Suppressor macrophage treated with lipopolysaccharide for 1 hour (primary cell): ENCODE measurements at places on chromosomes 3 and 15.

- peak; percentile 13 for DNase-seq
Observed at GRCh38 chr3:4643904-4644547, 150.9 kb downstream of the ITPR1 start.

- DNase-seq = peak; percentile 84
Observed at GRCh38 chr15:76140074-76140464, 80.3 kb downstream of the TMEM266 start.

DNA sequence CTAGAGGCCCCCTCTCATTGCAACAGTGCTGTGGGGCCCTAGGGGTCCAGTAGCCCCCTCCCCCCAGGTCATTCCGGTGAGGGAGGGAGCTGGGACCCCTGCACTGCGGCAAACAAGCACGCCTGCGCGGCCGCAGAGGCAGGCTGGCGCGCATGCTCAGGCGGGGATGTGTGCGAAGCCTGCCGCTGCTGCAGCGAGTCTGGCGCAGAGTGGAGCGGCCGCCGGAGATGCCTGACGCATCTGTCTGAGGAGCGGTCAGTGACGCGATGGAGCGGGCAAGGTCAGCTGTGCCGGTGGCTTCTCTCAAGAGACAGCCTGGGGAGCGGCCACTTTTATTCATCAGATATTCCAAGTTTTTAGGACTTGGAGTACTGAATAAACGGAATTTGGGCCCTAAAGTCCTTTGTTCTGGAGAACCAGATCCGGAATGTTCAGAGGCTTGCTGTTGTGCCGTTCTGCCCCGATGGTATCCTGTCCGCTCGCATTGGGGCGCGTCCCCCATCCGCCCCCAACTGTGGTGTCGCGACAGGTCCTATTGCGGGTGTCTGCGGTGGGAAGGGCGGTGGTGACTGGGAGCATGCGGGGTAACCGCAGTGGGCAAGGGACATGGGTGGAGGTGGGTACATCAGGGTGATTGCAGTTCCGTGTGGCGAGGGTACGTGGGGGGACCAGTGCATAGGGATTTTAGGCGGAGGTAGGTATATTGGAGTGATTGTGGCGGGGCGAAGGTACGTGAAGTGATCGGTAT, at the start of the genes SNRPN and SNURF:
SNRPN (plus strand) TSS at position 205 of the 748 bp plus-strand sequence. CDS start 19,467 bp downstream, outside the sequence.
SNURF (plus strand) TSS at position 205 of the 748 bp plus-strand sequence; CDS start at position 267, 62 bp downstream.
- DNase-seq = peak; percentile 76

- no peak for DNase-seq
Observed at GRCh38 chr3:130760922-130761321, 14.3 kb upstream of the PIK3R4 start.

- no peak for DNase-seq
Observed at GRCh38 chr3:194109192-194109863, 26.6 kb upstream of the HES1 start.

DNA sequence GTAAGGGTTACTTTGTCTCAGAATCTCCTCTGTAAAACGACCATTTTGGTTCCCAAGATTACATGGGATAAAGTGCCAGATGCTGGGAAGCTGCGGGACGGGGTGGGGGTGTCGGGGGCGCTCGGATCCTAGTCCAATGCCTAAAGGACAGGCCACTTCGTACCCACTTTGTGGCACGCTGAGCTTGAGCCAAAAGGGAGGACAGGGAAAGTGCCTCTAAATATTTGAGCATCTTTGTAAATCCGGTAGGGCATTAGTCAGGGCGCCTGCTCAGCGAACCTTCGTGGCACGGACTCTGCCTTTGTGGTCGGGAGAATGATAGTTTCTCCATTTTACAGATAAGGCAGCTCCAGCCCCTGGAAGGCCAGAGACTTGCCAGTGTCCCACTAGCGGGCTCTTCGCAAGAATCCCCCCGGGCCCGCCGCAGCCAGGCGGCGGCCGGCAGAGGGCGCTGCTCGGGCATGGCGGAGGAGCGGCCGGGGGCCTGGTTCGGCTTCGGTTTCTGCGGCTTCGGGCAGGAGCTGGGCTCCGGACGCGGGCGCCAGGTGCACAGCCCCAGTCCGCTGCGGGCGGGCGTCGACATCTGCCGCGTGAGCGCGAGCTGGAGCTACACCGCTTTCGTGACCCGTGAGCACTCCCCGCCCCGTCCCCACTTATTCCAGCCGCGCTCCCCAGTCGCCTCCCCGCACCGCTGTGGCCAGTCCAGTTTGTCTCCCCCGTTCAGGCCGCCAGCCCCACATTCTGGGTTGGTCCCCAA, 1.8 kb downstream of the RCCD1 start:
- DNase-seq = peak; percentile 73

DNA sequence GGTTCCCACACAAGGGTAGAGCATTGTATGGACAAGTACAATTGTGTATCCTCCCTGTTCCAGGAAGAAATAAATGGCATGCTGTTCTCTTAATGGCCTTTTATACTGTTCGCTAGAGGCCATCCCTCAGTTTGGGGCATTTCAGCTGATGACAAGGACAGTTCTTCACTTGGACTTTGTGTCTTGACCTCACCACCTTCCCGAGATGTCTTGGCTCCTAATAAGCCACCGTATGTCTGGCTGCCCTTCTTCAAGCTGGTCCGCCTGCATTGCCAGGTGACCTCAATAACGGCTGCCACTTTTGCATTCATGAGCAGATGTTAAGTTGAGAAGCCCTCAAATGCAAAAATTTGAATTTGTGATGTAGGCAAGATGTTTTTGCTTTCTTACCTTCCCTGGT, 24.1 kb downstream of the ZBTB38 start:
- no peak for DNase-seq

DNA sequence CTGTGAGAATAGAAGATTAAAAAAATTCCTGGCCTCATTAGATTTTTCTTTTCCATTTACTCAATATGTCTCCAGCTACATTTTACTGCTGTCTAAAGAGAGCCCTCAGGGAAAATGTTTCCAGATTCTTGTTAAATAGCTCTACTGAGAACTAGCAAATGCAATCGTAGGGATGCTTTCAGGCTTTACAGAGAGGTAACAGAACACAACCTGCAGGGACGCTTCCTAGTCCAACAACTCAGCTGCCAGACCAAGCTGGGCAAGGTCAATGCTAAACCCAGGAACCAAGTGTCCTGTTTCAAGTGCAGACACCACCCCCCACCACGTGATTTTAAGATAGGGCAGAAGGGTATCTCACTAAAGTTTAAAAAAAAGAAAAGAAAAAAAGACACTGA, 25.2 kb downstream of the ARHGEF3 start:
- DNase-seq = no peak
